ENCODE measurements at places on chromosomes 11 and 22.

GRCh38 chr11:83037877-83038276, 33.8 kb downstream of the RAB30 start:
- no peak for DNase-seq

GRCh38 chr11:126214441-126214840, 2.9 kb downstream of the FAM118B start:
- DNase-seq: no peak

DNA sequence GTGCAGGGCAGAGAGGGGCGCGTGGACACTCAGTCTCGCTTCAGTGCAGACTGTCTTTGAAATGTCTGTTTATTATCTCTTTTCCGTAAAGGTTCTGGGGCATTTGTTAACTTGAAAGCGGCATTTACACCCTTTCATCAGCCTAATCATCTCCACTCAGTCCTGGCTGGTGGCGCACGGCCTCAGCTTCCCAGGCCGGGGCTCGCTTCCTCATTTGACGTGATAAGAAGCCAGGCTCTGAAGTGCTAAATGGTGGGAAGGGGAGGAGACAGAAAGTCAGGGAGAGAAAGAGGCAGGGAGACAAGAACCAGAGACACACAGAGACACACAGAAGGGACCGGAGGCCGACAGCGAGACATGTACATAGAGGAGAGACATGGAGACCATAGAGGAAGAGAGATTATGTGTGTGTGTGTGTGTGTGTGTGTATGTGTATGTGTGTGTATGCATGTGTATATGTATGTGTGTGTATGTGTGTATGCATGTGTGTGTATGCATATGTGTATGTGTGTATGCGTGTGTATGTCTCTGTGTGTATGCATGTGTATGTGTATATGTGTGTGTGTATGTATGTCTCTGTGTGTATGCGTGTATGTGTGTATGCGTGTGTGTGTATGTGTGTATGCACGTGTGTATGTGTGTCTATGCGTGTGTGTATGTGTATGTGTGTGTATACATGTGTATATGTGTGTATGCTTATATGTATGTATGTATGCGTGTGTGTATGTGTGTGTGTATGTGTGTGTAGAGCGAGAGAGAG, 101.5 kb downstream of the ST3GAL4 start:
- DNase-seq: no peak

DNA sequence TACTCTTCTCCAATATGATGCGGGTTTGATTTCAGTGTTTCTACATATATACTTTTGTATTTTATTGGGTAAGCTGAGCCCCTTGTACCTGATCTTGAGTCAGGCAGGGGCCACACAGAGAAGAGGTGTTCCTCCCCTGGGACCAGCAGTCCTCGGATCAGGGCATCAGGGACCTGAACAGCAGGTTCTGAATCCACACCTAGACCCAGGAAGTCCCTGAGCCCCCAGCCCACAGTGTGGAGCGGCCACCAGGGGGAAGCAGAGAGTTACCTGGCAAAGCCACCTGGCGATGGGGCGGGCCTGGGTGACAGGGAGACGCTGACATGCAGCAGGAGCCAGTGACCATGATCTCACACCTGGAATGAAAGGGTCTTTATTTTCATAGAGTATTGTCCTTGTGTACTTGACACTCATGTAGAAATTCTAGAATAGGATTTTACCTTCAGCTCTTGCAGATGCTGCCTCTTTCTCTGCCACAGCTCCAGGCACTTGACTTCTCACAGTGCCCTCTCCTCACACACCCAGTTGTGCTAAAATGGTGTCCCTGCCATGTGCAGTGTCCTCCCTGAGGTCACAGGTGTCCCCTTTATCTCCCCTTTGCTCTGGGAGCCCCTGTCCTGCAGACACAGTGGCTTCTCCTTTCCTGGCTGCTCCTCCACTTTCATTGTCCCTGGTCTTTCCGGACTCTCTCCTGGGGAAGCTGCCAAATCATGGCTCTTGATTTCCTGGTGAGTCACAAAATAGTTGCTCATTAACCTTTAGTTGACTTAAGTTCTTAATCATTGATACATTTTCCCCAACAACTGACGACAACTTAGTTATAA, 48.5 kb downstream of the GGTLC2 start:
- DNase-seq: peak; percentile 26

DNA sequence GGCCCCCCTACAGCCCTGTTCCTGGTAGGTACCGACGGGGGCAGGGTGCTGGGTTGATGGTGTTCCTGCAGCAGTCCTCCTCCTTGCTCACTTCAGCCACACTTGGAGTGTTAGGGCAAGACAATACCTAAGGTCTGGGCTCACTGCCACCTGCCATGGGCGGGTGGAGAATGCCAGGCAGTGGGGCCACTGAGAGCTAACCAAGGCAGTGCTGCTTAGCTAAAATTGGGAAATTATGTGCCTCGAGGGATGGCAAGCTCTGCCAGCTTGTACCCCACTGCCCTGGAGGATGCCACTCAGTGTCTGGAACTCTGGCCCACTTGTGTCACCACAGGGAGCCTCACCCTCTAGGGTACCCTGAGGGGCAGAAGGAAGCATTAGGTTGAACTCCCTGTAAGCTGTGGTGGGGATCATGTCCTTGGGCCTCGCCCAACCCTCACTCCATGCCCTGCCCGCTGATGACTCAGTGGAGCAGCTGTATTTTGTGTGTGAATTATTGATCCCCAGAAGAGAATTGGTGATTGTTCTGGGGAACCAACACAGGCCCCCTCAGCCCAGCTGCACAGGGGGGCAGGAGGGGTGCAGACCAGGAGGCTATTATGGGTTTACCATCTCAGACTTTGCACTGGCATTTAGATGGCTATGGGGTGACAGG, 17.7 kb downstream of the PHLDB1 start:
- no peak for DNase-seq

DNA sequence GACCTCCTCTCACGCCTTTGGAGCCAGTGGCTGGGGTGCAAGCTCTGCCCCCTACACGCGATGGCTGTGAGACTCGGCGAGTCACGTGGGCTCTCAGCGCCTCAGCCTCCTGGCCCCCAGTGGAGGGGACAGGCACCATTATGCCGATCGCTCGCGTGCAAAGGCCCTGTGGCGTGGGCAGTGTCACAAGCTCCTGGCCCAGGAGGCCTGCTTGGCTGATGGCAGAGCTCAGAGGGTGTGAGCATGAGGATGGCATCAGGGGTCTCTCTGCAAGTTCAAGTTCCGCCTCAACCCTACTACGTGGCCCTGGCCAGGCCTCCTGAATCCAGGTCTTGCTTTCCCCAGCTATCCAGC, 90.8 kb upstream of the KCNQ1OT1 start:
- DNase-seq: no peak

GRCh38 chr11:15818132-15818842, 538.1 kb downstream of the SOX6 start:
- DNase-seq: no peak

GRCh38 chr22:24465566-24465965, 29.6 kb upstream of the UPB1 start:
- DNase-seq: no peak

DNA sequence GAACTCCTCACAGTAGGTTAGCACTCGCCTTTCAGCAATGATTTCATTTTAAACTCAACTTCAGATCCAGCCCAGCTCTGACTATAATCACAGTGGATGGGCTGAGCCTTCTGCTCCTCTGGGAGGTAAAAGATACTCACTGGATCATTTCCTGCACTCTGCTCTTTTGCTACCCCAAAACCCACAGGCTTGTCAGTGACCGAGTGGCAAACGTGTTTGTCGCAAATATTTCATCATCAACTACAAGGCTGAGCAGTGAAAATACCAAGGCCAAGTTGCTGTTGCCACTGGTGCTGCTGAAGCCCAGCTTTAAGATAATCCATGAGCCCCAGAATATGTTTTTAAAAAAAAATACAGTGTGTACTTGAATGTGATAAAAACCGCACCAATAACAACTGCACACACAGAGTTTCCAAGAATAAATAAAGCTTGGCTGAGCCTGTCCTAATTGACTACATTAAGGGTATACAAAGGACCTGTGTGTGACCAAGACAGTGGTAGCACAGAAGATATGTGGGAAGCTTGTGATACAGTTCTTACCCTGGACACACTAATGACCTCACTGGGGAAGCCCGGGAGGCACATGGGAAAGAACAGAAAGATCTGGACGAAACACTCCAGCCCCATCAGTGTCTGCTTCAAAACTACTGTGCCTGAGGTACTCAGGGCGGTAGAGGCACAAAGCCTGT, 41.3 kb downstream of the ABTB2 start:
- DNase-seq: no peak

GRCh38 chr11:36278531-36279282, 10.5 kb downstream of the COMMD9 start:
- DNase-seq: no peak

DNA sequence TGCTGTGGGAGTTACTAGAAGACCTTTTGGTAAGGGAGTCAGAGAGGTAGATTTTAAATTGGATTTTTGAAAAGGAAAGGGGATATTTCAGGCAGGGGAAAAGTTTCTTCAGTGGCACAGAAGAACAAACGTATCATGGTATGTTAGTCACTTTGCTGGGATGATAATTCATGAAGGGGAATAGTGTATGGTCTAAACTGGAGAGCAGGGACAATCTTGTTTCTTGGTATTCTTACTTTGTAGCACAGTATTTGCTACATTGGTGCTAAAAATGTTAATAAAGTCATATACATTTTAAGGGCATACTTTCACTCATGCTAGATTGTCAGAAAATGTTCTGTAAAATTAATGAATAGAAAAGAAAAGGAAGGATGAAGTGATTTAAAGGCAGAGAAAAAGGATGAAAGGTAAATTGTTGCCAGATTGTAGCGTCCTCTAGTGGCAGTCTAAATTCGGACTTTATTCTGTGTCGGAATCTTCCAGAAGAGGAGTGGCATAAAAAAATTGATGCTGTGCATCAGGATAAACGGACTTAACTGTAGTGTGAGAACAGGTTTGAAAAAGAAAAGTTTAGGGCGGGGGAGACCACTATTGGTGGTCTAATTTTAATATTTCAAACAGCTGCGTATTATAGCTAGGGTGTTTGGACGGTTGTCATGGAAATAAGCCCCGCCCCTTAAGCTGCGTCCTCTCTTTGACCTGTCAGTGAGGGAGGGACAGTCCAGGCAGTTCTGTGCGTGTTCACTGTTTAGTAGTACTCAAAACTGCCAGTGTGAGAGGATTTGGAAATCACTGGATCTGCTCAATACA, at the start of gene BCO2:
BCO2 (plus strand) TSS at position 724 of the 810 bp plus-strand sequence. CDS start 90 bp downstream, outside the sequence.
- no peak for DNase-seq

DNA sequence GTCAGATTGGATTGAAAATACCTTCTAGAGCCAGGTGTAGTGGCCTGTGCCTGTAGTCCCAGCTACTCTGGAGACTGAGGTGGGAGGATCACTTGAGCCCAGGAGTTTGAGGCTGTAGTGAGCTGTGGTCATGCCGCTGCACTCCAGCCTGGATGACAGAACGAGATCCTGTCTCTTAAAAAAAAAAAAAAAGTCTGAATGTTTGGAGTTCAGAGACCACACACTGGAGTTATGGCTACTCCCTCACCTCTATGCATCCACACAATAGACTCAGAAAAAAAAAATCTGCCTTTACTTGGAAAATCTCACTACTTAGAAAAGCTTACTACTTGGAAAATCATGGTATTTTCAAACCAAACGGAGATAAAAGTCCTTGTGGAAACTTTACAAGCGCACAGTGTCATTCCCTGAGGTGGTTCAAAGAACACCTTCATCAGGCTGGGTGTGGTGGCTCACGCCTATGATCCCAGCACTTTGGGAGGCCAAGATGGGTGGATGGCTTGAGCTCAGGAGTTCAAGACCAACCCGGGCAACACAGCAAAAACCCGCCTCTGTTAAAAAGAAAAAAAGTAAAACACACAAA, 63.9 kb upstream of the PICALM start:
- DNase-seq: no peak

DNA sequence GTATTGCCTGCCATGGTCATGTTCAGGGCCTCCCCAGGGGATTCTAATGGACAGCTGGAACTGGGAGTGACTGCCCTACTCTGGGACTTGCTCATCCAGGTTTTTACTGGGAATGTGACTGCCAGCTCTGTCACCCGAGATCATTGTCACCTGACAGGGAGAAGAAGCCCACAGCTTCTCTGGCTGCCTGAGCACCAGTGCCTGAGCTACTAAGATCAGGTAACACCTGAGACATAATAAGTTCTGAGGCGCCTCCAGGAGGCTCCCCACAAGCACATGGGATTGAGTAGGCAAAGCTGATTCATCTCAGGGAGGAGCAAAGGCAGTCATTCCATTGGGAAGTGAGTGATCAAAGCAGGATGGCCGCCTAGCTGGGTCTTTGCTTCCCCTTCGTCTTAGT, 84.2 kb upstream of the GALNT18 start:
- DNase-seq: no peak

GRCh38 chr11:65416341-65416824, 6.2 kb upstream of the NEAT1 start:
- DNase-seq: peak; percentile 87

DNA sequence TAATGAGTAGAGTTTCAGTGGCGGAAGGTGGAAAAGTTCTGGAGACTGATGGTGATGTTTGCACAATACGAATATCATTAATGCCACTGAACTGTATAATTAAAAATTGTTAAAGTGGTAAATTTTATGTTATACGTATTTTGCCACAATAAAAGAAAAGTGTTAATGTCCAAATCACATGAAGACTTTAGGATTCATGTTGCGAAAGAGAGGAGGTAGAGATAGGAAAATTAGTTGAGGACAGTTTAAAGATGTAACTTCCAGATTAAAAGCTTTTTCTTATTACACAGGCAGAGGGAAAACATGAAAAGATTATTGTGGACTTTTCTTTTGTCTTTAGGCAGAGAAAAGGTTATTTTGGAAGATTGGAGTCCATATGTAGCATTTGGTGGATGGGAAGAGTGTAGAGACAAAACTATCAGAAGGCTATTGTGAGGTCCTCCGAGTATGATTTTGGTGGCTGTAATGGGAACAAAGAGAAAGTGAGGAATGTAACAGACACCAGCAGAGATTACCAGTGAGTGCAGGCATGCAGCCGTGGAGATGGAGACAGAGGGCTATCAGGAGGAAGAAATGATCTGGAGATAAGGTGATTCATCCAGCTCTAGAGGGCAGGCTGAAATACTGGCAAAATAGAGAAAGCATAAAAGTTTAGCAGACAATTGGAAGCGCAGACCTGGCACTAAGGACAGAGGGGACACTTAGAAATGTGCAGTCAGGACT, 12.5 kb downstream of the VPS26B start:
- no peak for DNase-seq

DNA sequence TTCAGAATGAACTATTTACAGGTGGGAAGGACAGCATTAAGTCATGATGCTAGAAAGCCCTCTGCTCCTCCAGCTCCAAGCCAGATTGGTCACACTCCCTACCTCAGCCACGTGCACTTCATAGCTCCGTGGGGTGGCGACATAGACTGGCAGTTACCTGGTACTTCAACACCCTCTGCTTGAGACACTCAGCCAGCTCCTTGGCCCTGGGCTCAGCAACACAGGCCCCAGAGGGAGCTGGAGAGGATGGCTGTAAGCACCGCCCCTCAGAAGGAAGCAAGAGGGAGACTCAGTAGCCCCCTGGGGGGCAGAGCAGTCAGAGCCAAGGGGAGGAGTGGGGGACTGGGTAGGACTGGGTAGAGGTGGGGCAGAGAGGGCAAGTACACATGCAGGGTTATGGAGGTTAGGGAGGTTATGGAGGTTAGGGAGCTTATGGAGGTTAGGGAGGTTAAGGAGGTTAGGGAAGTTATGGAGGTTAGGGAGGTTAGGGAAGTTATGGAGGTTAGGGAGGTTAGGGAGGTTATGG, 102.1 kb upstream of the BID start:
- no peak for DNase-seq

- peak; percentile 50 for DNase-seq
Measured at GRCh38 chr11:64234647-64235379, 429 bp downstream of the VEGFB start.

All from activated CD4-positive, CD25-positive, alpha-beta regulatory T cell (primary cell).